ENCODE measurements at places on chromosomes 2 and 18. TPM values are rescaled to one million over a fixed set of nuclear protein-coding genes. Genes with fewer than 3 reads are reported as not detected.

Gene TSPYL6
- not detected for polyA plus RNA-seq

Gene PLB1
- polyA plus RNA-seq: 0.51 TPM

Gene DSC2
- polyA plus RNA-seq: 0.01 TPM

Gene ACKR3
- polyA plus RNA-seq: 15.3 TPM

Gene CCDC141
- 2.0 TPM for polyA plus RNA-seq

Gene ZDBF2
- polyA plus RNA-seq: 1.8 TPM

Gene RGPD3
- polyA plus RNA-seq: 0.16 TPM

Gene SELENOI
- polyA plus RNA-seq: 3.4 TPM

Gene TDRD15
- 0.04 TPM for polyA plus RNA-seq

Gene RNF152
- polyA plus RNA-seq: not detected

DNA sequence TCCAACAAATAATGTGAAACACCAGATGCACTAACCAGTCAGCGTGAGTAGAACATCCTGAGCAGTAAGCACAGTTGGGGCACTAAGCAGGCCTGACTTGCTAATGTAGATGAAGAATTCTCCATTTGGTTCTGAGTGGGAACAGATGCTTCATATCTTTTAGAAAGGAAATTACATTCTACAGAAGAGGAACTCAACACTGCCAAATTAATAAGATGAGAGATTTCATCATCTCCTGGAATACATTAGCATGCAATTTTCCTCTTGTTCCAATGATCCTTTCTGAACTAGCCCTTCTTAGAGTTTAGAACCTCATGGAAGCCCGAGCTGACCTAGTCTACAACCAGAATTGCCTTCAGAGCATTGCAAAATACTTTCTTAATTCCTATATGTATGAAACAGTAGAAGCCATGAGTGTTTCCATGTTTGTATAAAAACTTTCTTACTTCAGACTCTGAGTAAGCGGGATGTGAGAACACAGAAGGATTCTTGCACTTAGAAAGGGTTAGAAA, 34.8 kb downstream of the COL5A2 start:
- no peak for DNase-seq
- no peak overlapping the region for H3K27ac ChIP-seq
- no peak overlapping the region for H3K4me3 ChIP-seq
- no peaks in the 10 kb centered on the region for H3K36me3 ChIP-seq
- H3K4me1 ChIP-seq: no peaks in the 10 kb centered on the region
- no peaks in the 10 kb centered on the region for H3K27me3 ChIP-seq

- no peaks in the 10 kb centered on the region for H3K27me3 ChIP-seq
- no peak overlapping the region for H3K4me3 ChIP-seq
- H3K27ac ChIP-seq: no peak overlapping the region
Observed at GRCh38 chr2:10954856-10955818, 43.4 kb downstream of the KCNF1 start.

- no peaks in the 10 kb centered on the region for H3K4me1 ChIP-seq
- no peak for DNase-seq
- no peaks in the 10 kb centered on the region for H3K27me3 ChIP-seq
- H3K27ac ChIP-seq: no peak overlapping the region
- no peak overlapping the region for H3K4me3 ChIP-seq
Observed at GRCh38 chr18:32439802-32440201, 30.9 kb downstream of the GAREM1 start.

DNA sequence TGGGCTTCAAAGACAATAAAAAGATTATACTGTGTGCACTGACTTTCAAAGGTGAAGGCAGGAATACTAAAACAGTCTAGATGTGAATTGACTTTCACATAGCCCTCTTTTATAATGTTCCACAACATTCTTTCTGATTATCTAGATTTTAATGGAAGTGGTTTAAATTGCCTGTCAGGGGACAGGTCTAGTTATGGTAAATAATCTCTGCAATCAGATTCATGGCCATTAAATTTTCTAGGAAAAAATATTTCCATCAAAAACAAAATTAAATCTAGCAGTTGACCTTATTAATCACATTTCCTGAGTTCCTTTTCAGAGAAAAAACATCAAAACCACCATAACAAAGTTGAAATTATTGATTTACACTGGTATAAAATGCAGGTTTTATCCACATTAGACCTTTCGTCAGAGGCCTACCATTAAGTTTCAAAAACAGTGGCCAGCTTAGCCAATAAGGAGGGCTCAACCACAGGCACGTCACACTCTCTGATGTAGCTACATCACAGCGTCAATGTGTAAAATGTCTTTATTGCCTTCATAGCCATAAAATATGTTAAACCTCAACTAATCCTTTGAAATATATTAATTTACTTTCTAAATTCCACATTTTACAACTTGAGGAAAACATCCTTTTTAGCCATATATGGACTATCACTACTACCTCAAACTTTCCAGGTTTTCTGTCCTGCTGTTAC, 79.4 kb downstream of the NOL10 start:
- H3K27ac ChIP-seq: no peak overlapping the region
- H3K4me1 ChIP-seq: no peaks in the 10 kb centered on the region
- no peak overlapping the region for H3K4me3 ChIP-seq
- peaks cover 3% of the 10 kb centered on the region for H3K36me3 ChIP-seq
- H3K27me3 ChIP-seq: no peaks in the 10 kb centered on the region

- no peak overlapping the region for H3K27ac ChIP-seq
- no peaks in the 10 kb centered on the region for H3K36me3 ChIP-seq
- no peak overlapping the region for H3K4me3 ChIP-seq
- no peaks in the 10 kb centered on the region for H3K27me3 ChIP-seq
Observed at GRCh38 chr2:141554810-141555209, 576.0 kb downstream of the LRP1B start.

DNA sequence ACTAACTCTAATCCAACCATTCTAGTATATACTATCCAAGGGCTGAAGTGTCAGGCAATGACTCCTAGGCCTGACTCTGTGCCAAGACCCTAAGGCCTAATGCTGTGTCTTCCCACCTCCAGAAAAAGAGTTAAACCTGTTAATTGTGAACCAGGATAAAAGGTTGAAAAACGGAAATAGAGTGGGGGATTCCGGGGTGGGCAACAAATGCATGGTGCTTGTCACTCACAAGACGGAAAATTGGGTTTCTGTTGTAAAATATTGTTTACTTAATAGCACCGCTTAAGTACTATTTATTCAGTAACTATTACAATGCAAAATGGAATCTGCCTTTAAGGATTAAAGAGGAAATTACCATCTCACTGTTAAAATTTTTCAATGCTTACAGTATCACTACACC, 3.2 kb downstream of the STK17B start:
- H3K27me3 ChIP-seq: no peaks in the 10 kb centered on the region
- H3K4me3 ChIP-seq: peak overlapping the region; percentile 98
- peaks cover 51% of the 10 kb centered on the region for H3K4me1 ChIP-seq
- no peak for DNase-seq
- H3K36me3 ChIP-seq: no peaks in the 10 kb centered on the region
- H3K27ac ChIP-seq: no peak overlapping the region

DNA sequence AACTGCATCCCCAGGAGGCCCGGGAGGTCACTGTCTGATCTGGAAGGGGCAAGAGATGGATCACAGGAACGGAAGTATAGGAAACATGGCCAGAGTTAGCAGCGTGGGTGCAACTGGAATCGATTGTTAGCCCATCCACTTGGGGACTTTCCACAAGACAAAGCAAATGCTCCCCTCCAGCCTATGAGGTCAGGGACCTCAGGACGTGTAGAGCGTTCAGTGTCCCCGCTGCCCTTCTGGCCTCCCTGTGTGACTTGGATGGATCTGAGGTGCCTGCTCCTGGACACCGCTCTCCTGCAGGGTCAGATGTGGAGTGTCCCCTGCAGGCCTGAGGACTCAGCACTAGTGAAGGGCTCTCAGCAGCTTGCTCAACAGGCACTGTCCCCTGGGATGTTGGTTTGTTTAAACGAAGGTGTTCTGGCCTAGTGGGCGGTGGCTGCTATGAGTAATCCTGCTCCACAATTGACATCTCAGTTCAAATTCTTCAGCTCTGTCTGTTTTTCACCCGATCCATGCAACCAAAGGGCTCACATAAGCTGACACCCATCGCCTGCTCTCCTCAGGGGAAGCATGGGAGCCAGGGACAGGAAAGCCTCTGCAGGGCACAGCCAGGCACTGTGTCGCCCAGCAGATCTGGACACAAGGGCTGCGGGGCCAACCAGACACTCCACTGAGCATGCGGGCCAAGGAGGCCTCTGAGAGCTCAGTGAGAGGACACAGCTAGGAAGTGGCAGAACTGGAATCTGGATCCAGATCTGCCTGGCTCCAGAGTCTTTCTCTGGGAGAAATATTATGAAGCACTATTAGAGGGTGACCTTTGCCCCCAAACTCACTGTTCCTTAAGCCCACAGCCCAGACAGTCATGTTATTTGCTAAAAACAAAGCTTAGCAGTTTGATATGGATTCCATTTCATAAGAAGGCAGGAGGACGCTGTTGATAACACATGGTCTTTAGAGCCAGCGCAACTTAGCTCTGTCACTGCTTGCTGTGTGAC, 78.5 kb downstream of the RHOB start:
- peaks cover 9% of the 10 kb centered on the region for H3K27me3 ChIP-seq
- no peaks in the 10 kb centered on the region for H3K36me3 ChIP-seq
- DNase-seq: no peak
- H3K4me1 ChIP-seq: peaks cover 15% of the 10 kb centered on the region
- peak overlapping the region; percentile 44 for H3K4me3 ChIP-seq

- H3K4me3 ChIP-seq: no peak overlapping the region
- H3K27me3 ChIP-seq: no peaks in the 10 kb centered on the region
- no peaks in the 10 kb centered on the region for H3K36me3 ChIP-seq
Observed at GRCh38 chr2:167103028-167103756, 214.9 kb downstream of the XIRP2 start.

- no peak for DNase-seq
- no peaks in the 10 kb centered on the region for H3K27me3 ChIP-seq
- no peak overlapping the region for H3K4me3 ChIP-seq
- H3K27ac ChIP-seq: no peak overlapping the region
- H3K4me1 ChIP-seq: no peaks in the 10 kb centered on the region
- H3K36me3 ChIP-seq: no peaks in the 10 kb centered on the region
Observed at GRCh38 chr18:22214731-22215528, 45.5 kb downstream of the GATA6 start.

DNA sequence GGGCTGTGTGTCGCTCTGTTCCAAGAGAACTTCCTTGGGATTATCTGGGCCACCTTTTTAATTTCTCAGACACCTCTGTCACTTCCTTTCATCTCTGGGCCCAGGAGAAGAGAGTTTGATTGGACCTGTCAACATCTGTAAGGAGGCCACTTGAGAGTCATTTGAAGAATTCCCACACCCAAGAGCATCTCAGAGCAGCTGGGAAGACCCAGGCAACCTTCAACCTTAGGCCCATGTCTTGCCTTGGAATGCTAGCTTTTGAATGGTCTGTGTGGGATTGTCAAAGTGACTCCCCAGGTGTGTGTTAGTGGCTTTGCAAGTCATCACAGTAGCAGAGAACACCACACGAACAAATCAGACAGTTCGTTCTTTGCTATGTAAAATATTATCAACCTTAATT, 280.3 kb downstream of the CYRIA start:
- no peak for DNase-seq
- H3K4me1 ChIP-seq: no peaks in the 10 kb centered on the region
- no peaks in the 10 kb centered on the region for H3K27me3 ChIP-seq
- H3K27ac ChIP-seq: no peak overlapping the region

- H3K36me3 ChIP-seq: no peaks in the 10 kb centered on the region
- H3K27me3 ChIP-seq: no peaks in the 10 kb centered on the region
Observed at GRCh38 chr2:40716879-40717278, 265.0 kb upstream of the SLC8A1 start.

DNA sequence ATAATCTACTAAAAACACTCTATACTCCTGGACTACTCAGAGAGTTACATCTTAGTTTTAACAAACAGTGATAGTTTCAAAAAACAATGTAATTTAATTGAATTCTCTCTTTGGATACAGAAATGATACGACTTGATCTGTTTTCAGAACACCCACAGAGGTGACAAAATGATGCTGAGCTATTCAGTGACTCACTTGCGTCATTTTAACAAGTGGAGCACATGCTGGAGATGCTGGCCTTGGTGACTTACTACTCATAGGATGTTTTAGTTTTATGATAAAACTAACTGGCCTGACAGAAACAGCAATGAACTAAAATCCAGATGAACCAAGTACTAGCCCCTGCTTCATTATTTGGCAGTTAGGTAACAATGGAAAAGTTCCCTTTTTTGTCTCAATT, 101.3 kb upstream of the ITGB6 start:
- H3K36me3 ChIP-seq: no peaks in the 10 kb centered on the region
- H3K27ac ChIP-seq: no peak overlapping the region
- no peaks in the 10 kb centered on the region for H3K4me1 ChIP-seq
- no peaks in the 10 kb centered on the region for H3K27me3 ChIP-seq
- no peak for DNase-seq
